ENCODE measurements at places on chromosomes 7 and 10.
A peak's percentile ranks its signal among the peaks of the same experiment; 100 is the strongest.

DNA sequence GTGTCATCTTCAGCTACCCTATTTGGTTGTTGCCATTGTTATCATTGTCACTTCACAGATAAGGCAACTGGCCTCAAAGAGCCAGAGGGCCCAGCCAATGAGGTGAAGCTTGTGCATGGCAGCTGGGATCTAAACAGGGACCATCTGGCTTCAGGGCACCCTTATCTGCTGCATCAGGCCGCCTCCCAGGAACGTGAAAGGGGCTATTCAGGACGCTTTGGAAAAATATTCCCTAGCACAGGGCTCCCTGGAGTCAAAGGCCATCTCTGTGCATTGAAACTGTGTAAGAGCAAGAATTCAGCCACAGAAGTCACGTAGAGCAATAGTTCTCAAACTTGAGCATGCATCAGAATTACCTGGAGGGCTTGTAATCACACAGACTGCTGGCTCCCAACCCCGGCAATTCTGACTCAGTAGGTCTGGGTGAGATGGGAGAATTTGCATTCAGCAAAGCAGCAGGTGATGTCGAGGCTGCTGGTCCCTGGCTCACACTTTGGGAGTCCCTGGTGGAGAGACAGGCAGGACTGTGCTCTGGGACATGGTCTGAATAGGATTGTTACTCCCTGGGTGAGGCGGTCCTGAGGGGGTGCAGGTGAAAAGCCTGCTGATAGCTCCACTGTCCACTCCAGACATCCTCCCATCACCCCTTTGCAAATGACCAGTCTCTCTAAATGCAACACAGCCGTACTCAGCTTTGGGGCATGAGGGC is 21.5 kb upstream of the PLEKHA1 start:
- no peak for DNase-seq

GRCh38 chr7:38625866-38626265 is 5.3 kb downstream of the AMPH start:
- DNase-seq: no peak

DNA sequence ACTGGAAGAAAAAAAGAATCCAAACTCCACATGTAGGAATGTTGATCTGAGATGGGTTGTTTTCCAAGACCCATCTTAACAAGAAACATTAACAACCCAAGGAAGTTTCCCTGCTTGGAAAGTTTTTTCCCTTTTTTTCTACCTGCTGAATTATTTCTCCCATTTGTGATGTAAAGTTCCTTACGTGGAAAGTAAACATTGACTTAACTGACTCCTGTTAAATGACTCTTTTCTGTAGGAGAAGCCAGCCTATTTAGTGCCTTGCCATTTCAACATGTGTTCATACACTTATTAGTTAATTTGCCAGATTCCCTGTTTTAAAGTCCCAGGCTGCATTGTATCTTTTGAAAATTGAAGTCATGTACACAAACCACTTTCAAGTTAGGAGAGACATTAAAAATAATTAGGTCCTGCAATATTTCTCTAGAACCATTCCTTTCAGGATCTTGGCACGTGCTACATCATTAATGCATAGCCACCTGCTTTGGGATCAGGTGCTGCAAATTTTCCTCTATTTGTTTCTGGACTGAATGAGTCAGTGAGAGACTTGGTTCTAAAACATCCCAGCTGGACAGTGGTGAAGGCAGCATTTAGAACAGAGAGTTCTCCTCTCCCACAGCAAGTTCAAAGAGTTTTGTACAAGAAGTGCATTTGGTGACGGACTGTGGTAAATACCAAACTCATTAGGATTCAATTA is 698.5 kb downstream of the SUGCT start:
- no peak for DNase-seq

DNA sequence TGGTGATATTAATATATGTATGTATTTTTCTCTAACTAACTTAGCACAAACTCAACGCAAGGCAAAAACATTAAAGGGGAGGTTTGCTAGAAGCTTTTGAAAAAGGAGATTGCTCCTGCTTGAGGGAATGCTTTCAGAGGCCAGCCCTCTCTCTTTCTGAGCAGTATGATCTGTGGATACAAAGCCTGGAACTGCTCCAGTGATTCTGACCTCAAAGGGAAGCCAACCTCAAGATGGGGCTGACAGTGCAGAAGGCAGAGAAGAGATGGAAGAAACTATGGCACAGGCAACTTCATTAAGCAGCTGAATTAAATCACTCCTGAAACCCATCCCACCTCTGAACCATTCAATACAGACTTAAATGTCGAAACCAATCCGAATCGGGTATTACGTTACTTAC is 102.4 kb downstream of the USP6NL start:
- no peak for DNase-seq

- DNase-seq: no peak
These were observed 38.8 kb downstream of the CCNJ start for GRCh38 chr10:96082153-96082552.

GRCh38 chr7:15607529-15608210 is 45.9 kb upstream of the AGMO start:
- DNase-seq: peak; percentile 41

- DNase-seq: no peak
These were observed 98.3 kb upstream of the C7orf33 start for GRCh38 chr7:148492157-148492860.

- no peak for DNase-seq
These were observed 228.4 kb upstream of the INHBA start for GRCh38 chr7:41931263-41931646.

Data from fibroblast of villous mesenchyme (primary cell).